Osteoblast (primary cell): ENCODE measurements at places on chromosomes 3 and 15. TPM values are rescaled to one million over a fixed set of nuclear protein-coding genes. Genes with fewer than 3 reads are reported as not detected.

- H3K4me3 ChIP-seq = no peak overlapping the region
- H3K4me1 ChIP-seq = no peaks in the 10 kb centered on the region
- H3K36me3 ChIP-seq = no peaks in the 10 kb centered on the region
- DNase-seq = no peak
These were observed 19.1 kb downstream of the UBE2E1 start for GRCh38 chr3:23824699-23825444.

Gene PYGO1
- total RNA-seq = 15.6 and 18.0 TPM in 2 replicates

Gene SLC28A1
- not detected in 2 replicates for total RNA-seq

DNA sequence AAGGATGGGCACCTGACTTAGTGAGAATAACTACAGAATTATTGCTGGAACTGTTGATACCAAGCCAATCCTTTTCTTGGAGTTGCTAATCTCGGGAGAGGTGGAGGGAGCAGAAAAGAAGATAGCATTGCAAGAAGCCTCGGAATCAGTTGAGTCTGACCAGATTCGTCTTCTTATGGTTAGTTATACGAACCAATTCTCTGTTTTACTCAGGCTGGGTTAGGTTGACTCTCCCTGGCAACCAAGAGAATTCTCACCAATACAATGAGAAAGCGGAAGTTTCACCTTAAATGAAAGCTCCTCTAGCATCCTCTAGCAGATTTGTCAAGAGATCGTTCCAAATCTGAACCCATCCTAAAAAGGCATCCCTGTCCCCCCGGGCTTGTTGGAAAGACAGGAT is 43.5 kb upstream of the UBE2E1 start:
- DNase-seq = no peak
- H3K27ac ChIP-seq = no peak overlapping the region
- peaks cover 10% of the 10 kb centered on the region for H3K4me1 ChIP-seq
- H3K36me3 ChIP-seq = no peaks in the 10 kb centered on the region

DNA sequence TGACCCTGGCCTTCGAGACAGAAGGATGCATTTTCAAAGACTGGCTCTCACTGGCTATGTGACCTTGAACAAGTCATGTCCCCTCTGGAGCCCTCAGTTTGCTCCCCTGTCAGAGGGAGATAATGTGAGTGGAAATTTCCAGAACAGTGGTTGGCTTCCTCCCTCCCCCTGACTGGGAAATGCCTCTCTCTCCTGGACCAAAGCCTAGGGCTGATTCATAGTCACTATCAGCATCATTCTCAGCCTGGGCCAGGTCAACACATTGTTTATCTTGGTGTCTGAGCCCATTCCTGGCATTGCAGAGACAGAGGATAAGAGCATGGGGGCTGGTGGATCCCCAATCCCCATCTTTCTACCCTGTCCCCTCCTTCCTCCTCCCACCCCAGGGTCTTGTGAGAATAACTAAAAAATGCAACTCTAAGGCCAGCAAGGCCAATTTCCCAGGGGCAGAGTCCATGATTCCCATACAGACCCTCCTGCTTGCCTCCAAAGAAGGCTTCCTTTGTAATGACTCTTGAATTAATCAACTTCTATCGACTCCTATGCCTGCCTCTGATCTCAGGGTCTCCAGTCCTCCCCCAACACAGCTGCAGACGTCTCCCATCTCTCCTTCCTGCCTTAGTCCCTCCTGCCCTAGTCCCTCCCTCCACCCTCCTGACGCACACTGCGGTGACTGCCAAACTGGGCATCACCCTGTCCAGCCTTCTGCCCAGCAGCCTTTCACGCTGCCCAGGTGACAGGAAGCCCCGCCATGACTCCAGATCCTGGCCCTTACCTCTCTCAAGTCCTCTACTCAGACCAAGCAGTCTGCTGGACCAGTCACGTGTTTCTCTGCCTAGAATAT is 35.4 kb upstream of the CORO2B start:
- H3K4me1 ChIP-seq = peaks cover 19% of the 10 kb centered on the region
- no peaks in the 10 kb centered on the region for H3K36me3 ChIP-seq
- no peaks in the 10 kb centered on the region for H3K27me3 ChIP-seq

DNA sequence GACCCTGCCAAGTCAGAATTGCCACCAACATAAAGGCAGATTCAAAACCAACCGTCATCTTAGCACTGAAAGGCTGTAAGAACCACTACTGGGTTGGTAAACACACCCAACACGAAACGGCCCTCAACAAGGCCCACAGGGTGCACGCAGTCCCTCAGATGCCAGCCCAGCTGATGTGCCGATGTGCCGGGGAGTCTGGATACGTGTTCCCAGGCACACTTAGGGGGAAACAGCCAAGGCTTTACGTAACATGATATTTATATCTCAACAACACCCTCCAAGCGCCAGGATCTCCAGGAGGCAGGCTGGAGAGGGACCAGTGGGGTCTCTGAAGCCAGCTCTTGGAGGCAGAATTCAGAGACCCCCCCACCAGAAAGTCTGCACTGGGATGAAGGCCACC is 14.2 kb downstream of the POC1A start:
- H3K27ac ChIP-seq = no peak overlapping the region
- no peaks in the 10 kb centered on the region for H3K4me1 ChIP-seq
- H3K4me3 ChIP-seq = no peak overlapping the region
- peak; percentile 8 for DNase-seq

DNA sequence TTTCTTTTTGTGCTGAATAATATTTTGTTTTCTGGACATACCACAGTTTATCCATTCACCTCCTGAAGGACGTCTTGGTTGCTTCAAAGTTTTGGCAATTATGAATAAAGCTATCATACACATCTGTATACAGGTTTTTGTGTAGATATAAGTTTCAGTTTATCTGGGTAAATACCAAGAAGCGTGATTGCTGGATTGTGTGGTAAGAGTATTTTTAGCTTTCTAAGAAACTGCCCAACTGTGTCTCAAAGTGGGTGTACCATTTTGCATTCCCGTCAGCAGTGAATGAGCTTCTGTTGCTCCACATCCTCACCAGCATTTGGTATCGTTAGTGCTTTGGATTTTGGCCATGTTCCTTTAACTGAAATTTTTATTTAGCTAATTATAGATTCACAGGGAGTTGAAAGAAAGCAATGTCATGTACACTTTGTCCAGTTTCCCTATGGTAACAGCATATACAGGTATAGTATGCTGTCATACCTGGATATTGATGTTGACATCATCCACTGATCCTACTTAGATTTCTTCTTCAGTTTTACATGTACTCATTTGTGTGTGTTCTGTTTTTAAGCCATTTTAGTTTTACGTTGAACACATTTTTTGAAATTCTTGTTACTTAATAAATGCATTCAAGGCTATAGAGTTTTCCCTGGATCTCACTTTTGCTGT is 11.9 kb downstream of the ARID3B start:
- H3K36me3 ChIP-seq = peaks cover 7% of the 10 kb centered on the region
- no peak for DNase-seq
- no peaks in the 10 kb centered on the region for H3K27me3 ChIP-seq
- H3K4me3 ChIP-seq = no peak overlapping the region
- H3K4me1 ChIP-seq = no peaks in the 10 kb centered on the region
- no peak overlapping the region for H3K27ac ChIP-seq

DNA sequence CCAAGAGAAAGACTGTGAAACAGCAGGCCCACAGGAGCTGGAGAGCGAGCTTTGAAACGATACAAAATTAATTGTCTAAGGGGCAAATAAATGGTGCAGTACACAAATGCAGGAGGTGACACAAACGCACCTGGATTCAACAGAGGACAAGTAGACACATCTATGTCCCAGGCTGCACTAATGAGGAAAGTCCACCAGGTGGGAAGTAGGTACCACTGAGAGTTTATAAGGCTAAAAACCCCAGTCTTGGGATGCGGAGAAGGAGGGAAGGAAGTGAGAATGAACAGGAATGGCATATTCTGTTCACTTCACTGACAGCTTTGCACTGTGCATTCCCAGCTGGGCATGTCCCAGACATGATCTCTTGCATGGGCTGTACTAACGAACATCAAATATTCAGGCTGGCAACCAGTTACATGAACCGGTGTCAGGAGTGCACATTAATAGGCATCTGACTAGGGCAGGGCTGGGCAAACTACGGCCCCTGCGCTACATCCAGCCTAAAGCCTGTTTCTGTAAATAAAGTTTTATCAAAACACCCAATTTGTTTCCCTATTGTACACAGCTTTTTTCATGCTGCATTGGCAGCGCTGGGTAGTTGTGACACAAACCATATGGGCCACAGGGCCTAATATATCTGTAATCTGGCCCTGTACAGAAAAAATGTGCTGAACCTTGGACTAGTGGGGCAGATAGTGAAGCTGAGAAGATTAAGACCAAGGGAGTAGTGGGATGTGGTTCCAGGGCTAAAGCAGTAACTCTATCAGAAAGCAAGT is 107.0 kb downstream of the IGF2BP2 start:
- H3K4me1 ChIP-seq = peaks cover 32% of the 10 kb centered on the region
- H3K27ac ChIP-seq = peak overlapping the region; percentile 61
- DNase-seq = peak; percentile 4
- no peaks in the 10 kb centered on the region for H3K27me3 ChIP-seq

DNA sequence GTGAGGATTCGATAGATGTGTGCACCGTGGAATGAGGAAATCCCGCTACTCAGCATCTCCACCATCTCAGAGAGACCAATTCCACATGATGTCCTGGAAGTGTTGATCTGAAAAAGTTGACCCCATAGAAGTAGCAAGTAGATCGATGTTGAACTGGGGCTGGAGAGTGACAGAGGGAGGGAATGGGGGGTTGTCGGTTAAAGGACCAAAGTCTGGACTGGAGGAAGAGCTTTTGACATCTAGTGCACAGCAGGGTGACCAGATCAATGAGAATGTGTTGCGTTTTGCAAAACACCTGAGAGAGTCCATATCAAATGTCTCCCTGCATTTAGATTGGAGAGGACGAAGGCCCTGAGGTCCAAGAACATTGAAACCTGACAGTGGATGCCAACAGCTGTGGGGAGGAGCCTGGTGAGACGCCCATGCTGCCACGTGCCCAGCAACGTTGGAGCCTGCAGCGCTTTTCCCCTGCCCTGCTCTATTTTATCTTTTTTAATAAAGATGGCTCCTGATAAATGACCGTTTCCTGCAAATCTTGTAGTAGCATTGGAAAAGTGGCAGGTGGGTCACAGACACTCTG is 30.1 kb upstream of the RPL32 start:
- H3K36me3 ChIP-seq = no peaks in the 10 kb centered on the region
- H3K4me3 ChIP-seq = no peak overlapping the region
- DNase-seq = no peak
- peaks cover 5% of the 10 kb centered on the region for H3K27me3 ChIP-seq
- H3K27ac ChIP-seq = no peak overlapping the region

DNA sequence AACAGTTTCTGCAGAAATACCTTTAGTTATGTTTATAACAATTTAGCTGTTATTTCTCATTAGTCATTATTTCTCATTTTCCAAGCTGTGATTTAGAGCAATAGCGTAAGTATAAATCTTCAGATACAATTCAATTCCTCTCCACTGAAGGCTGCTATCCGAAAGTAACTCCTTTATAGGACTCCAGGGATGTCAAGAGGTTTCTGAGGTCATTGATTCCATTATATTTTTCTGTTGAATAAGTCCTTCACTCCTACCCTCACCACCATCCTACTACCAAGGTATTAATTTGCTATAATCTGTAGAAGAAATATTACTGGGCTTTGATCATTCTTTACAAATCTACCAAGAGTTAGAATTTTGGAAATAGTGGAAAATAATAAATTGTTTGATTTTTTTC is 285.7 kb downstream of the CADM2 start:
- no peaks in the 10 kb centered on the region for H3K4me1 ChIP-seq
- no peaks in the 10 kb centered on the region for H3K27me3 ChIP-seq
- H3K27ac ChIP-seq = no peak overlapping the region
- no peaks in the 10 kb centered on the region for H3K36me3 ChIP-seq
- H3K4me3 ChIP-seq = no peak overlapping the region

DNA sequence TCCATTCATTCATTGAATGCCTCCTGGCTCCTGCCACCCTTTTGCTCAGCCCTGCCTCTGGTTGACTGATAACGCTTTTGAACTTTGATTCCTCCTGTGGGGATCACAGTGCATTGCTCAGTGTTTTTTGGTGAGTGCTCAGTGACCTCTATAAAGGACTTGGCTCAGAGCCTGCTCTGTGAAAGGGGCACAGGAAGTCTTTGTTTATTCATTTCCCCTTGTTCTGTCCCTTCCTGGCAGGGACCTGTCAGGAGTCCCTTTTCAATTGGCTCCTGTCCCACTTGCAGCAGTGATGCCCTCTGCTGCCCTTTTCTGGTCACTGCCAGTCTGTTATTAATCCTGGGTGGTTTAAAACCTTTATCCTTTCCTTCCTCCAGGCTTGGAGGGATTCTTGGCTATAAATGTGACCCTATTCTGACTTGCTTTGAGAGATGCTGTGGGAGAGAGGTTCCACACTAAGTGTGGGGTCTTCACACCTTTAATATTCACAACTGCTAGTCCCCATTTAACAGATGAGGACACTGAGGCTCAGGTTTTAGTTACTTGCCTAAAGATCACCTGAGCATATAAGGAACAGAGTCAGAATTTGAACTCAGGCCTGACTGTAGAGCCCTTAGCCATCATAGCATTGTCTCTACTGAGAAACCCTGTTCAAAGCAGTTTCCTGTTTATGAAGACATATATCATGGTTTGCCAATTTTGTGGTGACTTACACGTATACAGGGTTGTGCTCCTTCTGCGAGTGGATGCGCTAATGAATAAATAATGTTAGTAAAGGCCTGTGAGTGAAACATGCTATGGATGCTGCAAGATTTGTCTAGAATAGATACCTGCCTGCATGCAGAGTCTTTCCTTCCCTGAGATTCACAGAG is 23.2 kb upstream of the TATDN2 start:
- no peaks in the 10 kb centered on the region for H3K36me3 ChIP-seq
- H3K4me1 ChIP-seq = peaks cover 8% of the 10 kb centered on the region
- no peak overlapping the region for H3K27ac ChIP-seq
- no peaks in the 10 kb centered on the region for H3K27me3 ChIP-seq
- DNase-seq = no peak
- no peak overlapping the region for H3K4me3 ChIP-seq

Gene LYZL4
- total RNA-seq = not detected in 2 replicates

GRCh38 chr3:71308836-71309235 is 274.7 kb downstream of the FOXP1 start:
- no peak for DNase-seq
- H3K4me3 ChIP-seq = no peak overlapping the region
- H3K27me3 ChIP-seq = no peaks in the 10 kb centered on the region
- H3K4me1 ChIP-seq = peaks cover 35% of the 10 kb centered on the region
- H3K27ac ChIP-seq = no peak overlapping the region
- H3K36me3 ChIP-seq = no peaks in the 10 kb centered on the region

- no peaks in the 10 kb centered on the region for H3K36me3 ChIP-seq
- no peak overlapping the region for H3K4me3 ChIP-seq
- DNase-seq = no peak
- no peaks in the 10 kb centered on the region for H3K27me3 ChIP-seq
These were observed 21.5 kb downstream of the LIPH start for GRCh38 chr3:185530856-185531255.

DNA sequence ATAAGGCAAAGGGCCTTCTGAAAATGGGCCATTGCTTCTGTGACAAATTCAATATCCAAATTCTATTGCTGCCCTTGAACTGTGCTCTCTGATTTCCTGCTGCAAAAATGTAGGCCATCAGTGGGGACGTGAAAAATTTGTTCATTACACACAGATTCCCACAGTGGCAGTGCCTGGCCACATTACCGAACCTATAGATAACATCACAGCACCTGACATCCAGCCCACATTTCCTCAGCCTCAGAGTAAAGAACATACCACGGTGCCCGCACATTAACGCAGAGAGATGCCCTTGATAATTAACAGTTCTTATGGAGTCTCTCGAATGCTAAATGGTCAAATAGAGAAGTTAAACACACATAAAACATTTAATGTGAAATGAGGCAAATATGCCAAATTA is 931.6 kb upstream of the CFAP20DC start:
- no peak overlapping the region for H3K4me3 ChIP-seq
- H3K36me3 ChIP-seq = no peaks in the 10 kb centered on the region
- H3K27ac ChIP-seq = no peak overlapping the region
- no peaks in the 10 kb centered on the region for H3K27me3 ChIP-seq
- no peaks in the 10 kb centered on the region for H3K4me1 ChIP-seq
- no peak for DNase-seq

Gene CIB2
- total RNA-seq = 1.5 and 2.2 TPM in 2 replicates
